ENCODE measurements at places on chromosomes 4 and X. TPM values are rescaled to one million over a fixed set of nuclear protein-coding genes. Genes with fewer than 3 reads are reported as not detected.

The CACNA1F gene
- total RNA-seq, result not detected

The TBX22 gene
- total RNA-seq, result not detected

The MGST2 gene
- total RNA-seq, result 25.0 TPM

The KLHL2 gene
- 6.9 TPM for total RNA-seq

The AFF2 gene
- not detected for total RNA-seq

The FABP2 gene
- not detected for total RNA-seq

The NSUN7 gene
- not detected for total RNA-seq

The TRAM1L1 gene
- total RNA-seq, result 2.0 TPM

The RAB33B gene
- 7.8 TPM for total RNA-seq

The SHROOM4 gene
- total RNA-seq, result 1.2 TPM

The PF4V1 gene
- total RNA-seq, result 1.6 TPM

The MAGEA8 gene
- total RNA-seq, result not detected

The AMBN gene
- not detected for total RNA-seq

The HEPH gene
- total RNA-seq, result 2.0 TPM

The ADH1A gene
- not detected for total RNA-seq

The PAK3 gene
- 0.58 TPM for total RNA-seq

The PDCL2 gene
- not detected for total RNA-seq

The VCX3B gene
- not detected for total RNA-seq

The DRD5 gene
- not detected for total RNA-seq

The WAS gene
- not detected for total RNA-seq

The PLXNB3 gene
- 2.6 TPM for total RNA-seq

The REPS2 gene
- not detected for total RNA-seq

The MAGEC1 gene
- not detected for total RNA-seq

The MAGEE1 gene
- total RNA-seq, result 0.53 TPM

The PKD2 gene
- 40.1 TPM for total RNA-seq

The SPIN2A gene
- total RNA-seq, result not detected

The KCNE5 gene
- not detected for total RNA-seq

The FGFBP1 gene
- not detected for total RNA-seq

The CLDN22 gene
- not detected for total RNA-seq
